Smooth muscle cell of the brain vasculature (primary cell): ENCODE measurements at places on chromosomes 5 and 9.

- no peak for DNase-seq
These were observed 330.7 kb downstream of the LRRC70 start for GRCh38 chr5:62909326-62909725.

GRCh38 chr9:128920381-128921058, at the start of gene PHYHD1:
TSS of gene PHYHD1 (plus strand) at chr9:128920982. CDS start at chr9:128922324, 1,342 bp downstream.
- DNase-seq, result no peak

DNA sequence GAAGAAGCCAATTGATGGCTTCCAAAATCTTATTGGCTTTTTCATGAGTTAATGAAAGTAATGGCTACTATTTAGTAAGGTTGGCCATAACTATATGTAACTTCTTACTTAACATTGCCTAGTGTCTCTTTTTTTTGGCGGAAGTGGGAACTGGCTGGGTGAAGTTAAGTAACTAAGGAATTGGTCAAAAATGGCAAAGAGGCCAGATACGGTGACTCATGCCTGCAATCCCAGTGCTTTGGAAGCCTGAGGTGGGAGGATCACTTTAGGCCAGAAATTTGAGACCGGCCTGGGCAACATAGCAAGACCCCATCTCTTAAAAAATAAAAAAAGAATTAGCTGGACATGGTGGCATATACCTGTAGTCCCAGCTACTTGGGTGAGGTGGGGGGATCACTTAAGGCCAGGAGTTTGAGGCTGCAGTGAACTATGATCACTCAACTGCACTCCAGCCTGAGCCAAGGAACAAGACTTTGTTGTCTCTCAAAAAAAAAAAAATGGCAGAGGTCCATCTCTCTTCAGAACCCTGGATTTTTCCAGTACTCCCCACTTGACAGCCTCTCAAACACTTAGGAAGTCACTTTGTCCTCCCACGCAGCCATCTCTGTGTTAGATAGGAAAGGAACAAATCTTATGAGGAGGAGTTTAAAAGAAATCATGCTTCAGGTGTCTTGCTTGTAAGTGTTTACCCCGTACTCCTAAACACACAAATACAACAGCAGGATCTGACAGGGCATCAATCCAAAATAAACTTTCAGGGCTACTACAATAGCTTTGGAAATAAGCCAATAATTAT, 75.7 kb downstream of the TEK start:
- DNase-seq, result peak; percentile 13

- no peak for DNase-seq
These were observed 99.3 kb upstream of the LRRTM2 start for GRCh38 chr5:138974227-138975063.

GRCh38 chr9:113823421-113823820, 52.7 kb upstream of the ZNF618 start:
- DNase-seq, result no peak

DNA sequence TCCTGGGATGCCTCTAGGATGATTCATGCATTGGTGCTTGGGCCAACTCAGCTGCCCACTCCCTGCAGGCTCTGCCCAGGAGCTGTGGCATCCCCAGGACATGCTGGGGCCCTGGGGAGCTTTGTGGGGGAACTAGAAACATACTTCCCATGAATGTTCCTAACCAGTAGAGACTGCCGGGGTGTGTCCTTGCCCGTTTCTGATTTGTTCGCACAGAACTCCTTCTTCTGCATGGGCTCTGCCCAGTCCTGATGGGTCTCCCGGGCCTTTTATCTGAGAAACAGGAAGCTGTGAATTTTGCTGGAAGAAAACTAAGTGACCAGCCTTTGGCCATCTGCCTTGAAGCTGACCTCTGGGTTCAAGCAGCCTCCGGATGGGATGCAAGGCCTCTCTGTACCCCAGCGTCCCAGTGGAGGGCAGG, 71.6 kb upstream of the RNU6ATAC start:
- no peak for DNase-seq

GRCh38 chr9:89512382-89512781, 14.5 kb upstream of the SEMA4D start:
- no peak for DNase-seq

GRCh38 chr9:113933671-113934070, 57.6 kb downstream of the ZNF618 start:
- no peak for DNase-seq

GRCh38 chr5:91955610-91956009, 572.5 kb upstream of the ARRDC3 start:
- DNase-seq, result no peak

DNA sequence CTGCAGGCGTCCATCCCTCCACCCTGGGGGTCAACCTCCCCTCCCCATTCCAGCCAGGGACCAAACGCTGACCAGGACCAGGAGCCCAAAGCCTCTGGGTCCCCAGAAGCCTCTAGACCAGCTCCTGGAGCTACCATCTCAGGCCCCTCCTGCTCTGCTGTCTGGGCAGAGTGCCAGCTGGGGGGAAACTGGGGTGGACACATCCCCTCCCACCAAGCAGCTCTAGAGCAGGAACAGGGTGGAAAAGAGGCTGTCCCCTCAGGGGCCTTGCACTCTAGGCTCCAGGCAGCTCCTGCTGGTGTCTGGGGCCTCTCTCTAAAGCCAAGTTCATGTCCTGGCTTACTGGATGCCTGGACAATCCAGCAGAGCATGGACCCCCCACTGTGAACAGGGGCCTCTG, 4.4 kb downstream of the SSNA1 start:
- DNase-seq, result no peak

DNA sequence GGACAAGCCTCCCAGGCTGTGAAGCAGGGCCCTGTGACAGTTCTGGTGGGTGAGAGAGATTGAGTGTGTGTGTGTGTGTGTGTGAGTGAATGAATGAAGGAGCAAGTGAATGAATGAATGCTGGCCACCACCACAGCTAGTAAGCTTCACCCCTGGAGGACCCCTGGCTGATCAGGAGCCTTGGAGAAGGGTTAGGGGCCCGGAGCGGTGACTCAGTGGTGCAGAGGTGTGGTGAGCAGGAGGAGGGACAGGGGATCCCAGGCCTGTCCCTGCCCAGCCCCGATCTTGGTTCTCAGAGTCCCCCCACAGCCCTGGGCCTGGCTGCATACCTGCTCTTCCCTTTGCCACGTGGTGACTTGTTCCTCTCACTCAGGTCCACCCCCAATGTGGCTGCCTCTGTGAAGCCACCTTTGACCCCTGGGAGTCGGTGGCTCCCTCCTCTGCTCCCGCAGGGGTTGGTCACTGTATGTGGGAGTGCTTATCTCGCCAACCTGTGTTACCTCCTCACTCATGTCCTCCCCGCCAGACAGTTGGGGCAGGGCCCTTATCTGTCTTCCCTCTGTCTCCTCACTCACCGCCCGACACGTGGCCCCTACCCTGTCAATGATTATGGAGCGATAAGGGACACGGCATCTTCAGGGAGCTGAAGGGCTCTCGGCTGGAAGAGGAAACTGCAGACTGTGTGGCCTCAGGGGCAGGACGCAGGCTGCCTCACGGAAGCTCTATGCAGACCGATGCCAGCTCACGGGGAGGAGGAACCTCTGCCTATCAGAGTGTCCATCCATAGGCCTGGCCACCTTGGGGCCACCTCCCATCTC, 99.9 kb upstream of the PITX1 start:
- DNase-seq, result no peak

DNA sequence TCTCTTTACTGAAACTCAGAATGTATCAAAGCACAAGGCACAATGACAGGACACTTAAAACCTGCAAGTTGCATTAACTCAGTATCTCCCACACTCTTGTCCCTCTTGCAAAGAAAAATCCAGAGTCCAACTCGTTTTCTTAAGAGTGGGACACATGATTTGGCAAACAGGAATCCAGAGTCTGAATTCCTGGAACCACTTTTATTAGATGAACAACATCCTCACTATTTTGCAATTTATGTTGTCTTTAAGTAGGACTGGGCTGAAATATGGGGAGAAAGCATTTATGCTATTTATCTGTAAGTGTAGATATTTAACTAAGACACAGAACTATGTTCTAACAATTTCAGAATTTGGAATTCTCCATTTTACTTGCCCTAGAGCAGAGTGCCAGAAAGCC, 69.1 kb downstream of the ABCA1 start:
- DNase-seq, result no peak

DNA sequence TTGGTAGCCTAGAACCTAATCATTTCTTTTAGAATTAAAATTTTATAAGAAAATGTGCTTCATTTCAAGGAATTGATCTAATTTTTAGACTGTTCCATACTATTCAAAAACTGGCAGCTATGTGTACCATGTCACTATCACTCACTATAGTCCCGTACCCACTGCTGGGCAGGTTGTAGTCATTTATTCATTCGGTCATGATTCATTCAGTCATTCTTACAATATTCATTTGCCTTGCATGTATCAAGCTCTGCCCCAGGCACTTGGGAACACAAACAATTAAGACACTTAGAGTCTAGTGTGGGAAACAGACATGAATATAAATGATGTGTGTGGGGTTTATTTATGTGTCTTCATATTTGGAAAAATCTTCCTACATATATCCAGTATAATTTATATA, 26.4 kb downstream of the TDRD7 start:
- DNase-seq, result no peak

DNA sequence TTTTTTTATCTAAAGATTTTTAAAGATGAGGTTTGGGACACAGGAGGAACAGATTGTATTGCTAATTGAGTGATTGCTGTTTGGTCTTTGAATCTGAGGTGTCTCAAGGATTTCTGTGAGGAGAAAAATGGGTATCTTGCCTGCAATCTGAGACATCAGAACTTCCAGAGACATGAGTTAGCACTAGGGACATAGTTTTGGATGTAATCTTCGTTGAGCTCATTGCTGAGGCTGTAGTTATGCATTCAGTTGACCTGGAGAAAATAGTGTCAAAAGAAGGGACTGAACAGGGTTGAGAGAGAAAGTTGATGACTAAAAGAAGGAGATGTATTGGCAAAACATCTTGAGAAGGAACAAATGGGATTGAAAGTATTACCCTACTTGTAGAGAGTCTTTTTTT, 24.6 kb downstream of the C9orf85 start:
- DNase-seq, result no peak

GRCh38 chr9:109317979-109318741, 2.7 kb downstream of the EPB41L4B start:
- DNase-seq, result no peak

- DNase-seq, result no peak
These were observed 193.5 kb downstream of the PLK2 start for GRCh38 chr5:58266402-58266801.

GRCh38 chr9:136119883-136120393, 1.3 kb upstream of the TMEM250 start:
- no peak for DNase-seq

DNA sequence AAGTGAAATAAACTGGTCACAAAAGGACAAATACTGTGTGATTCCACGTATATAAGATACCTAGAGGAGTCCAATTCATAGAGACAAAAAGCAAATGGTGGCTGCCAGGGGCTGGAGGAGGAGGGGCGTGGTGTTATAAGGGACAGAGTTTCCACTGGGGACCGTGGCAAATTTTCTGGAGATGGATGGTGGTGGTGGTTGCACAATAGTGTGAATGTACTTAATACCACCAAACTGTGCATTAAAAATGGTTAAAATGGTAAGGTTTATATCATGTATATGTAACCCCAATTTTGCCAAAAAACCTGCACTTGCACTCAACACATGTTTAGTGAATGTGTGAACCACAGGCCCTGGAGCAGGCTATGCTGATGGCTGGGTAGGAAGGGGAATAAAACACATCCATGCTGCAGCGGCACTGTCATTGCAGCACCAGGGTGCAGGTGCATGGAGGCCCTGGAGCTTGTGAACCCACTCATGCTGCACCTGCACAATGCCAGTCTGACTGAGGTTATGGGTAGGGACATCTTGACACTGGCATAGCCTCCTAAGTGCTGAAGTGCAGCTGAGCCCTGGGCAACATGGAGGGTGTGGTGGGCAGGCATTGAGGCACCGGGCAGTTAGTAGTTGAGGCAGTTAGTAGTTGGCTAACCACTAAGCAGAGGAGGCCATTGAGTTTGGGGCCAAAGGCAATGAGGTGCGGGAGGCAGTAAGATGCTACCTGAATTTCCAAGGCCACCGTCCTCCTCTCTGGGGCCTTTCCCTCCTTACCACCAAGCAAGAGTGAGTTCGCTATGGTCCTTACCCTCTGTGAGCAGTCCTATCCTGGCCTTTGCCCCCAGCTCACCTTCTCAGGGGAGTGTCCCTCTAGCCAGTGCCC, 3.5 kb upstream of the PHF2 start:
- no peak for DNase-seq

GRCh38 chr5:36585701-36586100, 20.7 kb upstream of the SLC1A3 start:
- no peak for DNase-seq

DNA sequence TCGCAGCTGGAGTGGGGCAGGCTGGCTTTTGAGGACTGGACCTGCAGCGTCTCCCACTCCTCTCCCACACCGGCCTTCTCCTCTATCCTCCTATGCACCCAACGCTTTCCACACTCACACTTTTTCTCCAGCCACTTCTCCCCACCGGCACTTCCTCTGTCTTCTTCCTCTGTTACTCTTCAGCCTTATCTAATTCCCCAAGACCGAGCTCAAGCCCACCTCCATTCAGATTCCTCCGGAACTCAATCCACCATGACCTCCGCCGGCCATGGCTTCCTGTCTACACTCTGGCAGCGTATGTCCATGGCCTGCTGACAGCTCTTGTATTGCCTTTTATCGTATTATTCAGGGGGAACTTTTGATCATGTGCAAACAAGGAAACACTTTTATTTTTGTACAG, 545 bp upstream of the OR2V1 start:
- no peak for DNase-seq

DNA sequence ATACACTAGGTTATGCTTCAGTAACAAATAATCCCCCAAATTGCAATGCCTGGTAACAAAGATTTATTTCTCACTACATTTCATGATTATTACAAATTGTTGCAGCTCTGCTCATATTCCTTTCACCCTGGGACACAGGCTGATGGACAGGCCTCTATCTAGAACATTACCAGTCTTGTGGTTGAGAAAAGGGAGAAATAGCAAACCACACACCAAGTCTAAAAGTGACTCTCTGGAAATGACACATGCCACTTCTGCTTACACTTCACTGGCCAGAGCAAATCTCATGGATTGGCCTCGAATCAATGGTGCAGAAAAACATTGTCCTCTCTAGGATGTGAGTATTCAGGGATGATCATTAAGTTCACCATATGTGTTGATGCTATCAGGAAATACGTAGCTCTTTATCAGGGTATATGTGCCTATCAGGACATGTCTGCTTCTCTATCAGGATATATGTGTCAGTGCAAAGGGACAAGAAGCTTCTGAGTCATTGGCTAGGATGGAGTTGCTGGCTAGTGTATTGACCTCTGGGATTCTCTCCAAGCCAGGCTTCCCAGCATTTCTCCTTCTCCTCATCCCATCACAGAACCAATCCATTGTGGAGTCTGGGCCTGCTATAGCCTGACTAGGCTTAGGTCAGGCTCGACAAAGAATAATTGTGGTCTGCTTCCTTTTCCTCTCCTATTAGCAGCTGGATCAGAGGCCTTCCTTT, 91.1 kb upstream of the CEP78 start:
- no peak for DNase-seq

GRCh38 chr5:144122081-144122480, 48.4 kb downstream of the YIPF5 start:
- no peak for DNase-seq
